ENCODE measurements at places on chromosomes 3 and 15.

GRCh38 chr3:52317208-52318000, 1.3 kb downstream of the DNAH1 start:
- peak; percentile 71 for DNase-seq

DNA sequence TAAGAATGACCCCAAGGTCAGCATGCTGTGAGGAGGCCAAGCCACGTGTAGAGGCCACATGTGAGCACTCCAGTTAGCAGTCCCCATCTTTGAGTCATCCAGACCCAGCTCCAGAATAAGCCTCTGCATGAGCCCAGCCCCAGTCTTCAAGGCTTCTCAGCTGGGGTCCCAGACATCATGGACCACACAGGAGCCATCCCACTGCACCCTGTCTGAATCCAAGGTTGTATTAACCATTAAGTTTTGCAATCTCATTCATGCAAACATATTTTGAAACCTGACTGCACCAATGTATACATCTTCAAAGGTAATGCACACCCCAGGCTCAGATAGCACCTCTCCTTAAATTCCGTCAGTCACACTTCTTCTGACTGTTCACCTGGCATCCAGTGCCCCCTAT, 249.1 kb upstream of the CHRNA7 start:
- DNase-seq: no peak

GRCh38 chr3:152192936-152193672, 75.6 kb upstream of the MBNL1 start:
- no peak for DNase-seq

DNA sequence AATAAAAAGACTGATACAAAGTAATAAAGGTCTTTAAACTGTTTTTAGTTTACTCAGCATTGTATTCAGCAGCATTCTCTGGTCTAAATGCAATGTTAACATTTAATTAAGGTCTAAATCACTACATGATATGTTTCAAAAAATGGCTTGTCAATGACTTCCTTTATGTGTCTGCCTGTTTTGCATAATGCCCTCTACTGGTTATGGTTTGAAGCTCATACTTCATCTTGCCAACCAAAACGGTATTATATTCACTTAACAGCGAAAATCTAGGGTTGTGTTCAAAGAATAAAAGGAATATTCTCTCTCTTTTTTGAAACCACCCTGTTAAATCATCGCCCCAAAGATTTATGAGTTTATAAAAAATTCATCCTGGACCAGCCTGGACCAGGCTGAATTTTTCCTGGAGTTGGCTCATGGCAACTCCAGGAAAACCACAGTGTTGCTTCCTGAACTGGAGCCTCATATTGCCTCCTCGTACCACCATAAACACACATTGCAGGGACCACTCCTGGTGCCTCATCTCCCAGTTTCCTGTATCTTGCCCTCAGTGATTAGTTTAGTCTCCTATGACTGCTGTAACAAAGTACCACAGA, 6.7 kb upstream of the NCEH1 start:
- no peak for DNase-seq

DNA sequence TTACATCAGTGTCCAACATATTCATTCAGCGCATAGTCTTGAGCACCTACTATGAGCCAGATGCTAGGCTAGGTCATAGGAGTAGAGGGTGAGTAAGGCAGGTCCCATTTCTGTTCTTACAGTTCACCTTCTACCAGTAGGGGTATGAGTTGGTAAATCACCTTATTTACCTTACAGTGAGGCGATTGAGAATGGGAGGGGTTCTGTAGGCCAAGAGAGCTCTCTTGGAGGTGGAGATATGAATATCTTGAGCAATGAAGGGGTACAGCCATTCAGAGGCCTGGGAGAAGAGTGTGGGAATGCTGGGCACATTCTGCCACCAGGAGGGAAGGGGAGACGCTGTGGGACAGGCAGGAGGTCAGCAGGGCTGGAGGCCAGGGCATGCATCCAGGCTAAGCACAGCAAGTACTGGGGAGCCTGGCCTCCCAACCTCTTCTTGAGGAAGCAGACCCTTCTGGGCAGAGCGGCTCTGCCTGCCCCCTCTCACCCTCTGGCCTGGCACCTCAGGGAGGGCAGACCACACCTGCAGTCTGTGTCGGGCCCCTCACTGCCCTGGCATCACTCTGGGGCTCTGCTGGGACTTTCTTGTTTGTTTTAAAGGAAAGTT, 123.4 kb downstream of the EEFSEC start:
- no peak for DNase-seq

DNA sequence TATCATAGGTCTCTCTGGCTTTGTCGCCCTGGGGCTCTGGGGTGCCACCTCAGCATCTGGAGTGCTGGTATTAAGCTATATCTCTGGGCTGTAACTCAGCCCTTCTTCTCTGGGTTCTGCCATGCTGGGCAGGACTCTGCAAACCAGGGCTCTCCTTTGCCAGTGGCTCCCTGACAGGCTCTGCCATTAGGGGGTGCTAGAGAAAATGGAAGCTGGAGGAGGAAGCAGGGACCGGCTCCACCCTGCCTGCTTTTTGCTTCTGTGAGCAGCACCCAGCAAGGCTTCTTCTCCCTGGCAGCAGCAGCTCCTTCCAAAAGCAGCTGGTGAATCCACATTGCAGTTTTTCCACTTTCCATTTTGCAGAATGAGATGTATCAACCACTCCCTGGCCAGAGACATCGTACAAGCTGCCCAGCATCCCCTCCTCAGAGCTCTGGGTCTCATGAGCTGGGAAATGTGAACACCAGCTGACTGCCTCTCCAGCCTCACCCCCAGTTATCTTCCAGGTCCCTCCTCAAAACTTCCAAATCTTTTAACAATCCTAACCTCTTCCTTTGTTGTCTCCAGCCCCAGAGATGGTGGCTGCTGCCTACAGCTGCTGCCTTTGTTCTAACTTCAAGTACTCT, 165.0 kb downstream of the ABHD5 start:
- peak; percentile 65 for DNase-seq

GRCh38 chr3:145915787-145916186, 245.2 kb downstream of the PLOD2 start:
- DNase-seq: no peak

GRCh38 chr3:146605106-146605505, at the start of gene PLSCR5:
Gene PLSCR5, minus strand, starts transcription at chr3:146605346. Its CDS starts 134 bp downstream, at chr3:146605212.
- DNase-seq: no peak

GRCh38 chr3:82633319-82633718, 871.9 kb upstream of the GBE1 start:
- DNase-seq: no peak

- no peak for DNase-seq
Observed at GRCh38 chr3:155244216-155244615, 49.3 kb downstream of the STRIT1 start.

- no peak for DNase-seq
Observed at GRCh38 chr3:142218703-142219102, 6.7 kb downstream of the GK5 start.

GRCh38 chr3:42228796-42229195, 37.2 kb downstream of the CCK start:
- no peak for DNase-seq

- DNase-seq: no peak
Observed at GRCh38 chr3:143832433-143832832, 15.8 kb downstream of the SLC9A9 start.

DNA sequence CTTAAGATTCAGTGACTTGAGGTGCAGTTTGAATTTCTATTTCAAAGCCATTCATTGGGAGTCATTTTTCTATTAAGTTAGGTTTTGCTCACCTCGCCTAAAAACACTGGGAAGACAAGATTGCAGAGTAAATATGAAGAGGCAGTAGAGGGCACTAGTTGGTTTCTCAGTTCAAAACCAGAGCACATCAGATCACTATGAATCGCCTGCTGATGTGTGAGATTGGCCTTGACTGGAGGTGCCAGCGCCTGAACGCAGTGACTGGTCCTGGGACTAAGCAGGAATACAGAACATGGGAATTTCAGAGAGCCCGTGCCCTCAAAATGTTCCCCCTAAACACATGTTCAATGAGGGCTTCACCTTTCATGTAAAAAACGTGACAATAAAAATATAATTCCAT, 229.0 kb downstream of the ITPR1 start:
- no peak for DNase-seq

- no peak for DNase-seq
Observed at GRCh38 chr3:31704591-31705179, 172.0 kb downstream of the STT3B start.

DNA sequence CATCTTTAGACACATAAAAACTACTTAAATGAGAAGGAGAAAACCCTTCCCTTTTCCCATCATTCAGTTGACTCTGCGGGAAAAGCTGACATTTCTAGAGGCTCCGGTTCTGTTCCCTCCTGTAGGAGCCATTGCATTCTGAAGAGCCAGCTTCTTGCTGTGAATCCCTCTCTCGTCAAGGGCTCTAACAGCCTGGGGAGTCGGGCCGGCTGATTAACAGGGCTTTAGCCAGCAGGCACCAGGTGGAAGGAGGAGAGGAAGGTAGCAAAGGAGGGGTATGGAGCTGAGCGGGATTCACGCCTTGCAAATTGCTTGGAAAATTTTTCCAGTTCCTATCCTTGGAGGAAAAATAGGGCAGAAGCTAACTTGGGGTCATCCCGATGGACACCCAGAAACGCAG, 108.3 kb upstream of the UBE2E1 start:
- no peak for DNase-seq

- DNase-seq: no peak
Observed at GRCh38 chr3:182470187-182470586, 323.1 kb upstream of the ATP11B start.

- DNase-seq: no peak
Observed at GRCh38 chr3:170829546-170830272, 40.3 kb downstream of the RPL22L1 start.

GRCh38 chr3:188194332-188194731, 40.4 kb downstream of the LPP start:
- no peak for DNase-seq

GRCh38 chr3:72894976-72895552, 7.2 kb downstream of the GXYLT2 start:
- DNase-seq: no peak

DNA sequence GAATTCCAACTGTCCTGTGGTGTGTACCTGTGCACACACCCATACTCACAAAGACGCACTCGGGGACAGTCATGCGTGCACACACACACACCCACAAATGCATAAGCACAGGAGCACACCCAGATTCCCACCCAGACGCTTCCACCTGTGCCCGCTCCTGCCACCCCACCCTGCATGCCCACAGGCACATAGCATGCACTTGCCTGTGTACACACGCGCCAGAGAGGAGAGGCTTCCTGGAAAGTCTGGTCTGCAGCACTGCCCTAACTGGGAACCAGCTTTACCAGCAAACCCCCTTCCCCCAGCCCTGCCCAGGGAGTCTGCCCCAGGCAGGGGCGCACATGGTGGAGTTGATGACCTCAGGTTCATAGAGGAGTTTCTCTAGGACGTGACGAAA, 246.2 kb downstream of the UACA start:
- DNase-seq: no peak

DNA sequence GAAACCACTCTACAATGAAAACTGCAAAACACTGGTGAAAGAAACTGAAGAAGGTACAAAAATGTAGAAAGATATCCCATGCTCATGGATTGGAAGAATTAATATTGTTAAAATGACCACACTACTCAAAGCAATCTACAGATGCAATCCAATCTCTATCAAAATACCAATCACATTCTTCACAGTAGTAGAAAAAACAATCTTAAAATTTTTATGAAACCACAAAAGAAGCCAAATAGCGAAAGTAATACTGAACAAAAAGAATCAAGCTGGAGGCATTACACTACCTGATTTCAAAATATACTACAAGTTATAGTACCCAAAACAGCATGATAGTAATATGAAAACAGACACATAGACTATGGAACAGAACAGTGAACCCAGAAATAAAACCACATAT, 36.9 kb downstream of the TXNRD3 start:
- DNase-seq: no peak

- DNase-seq: no peak
Observed at GRCh38 chr3:132344666-132345280, 27.6 kb downstream of the ACP3 start.

DNA sequence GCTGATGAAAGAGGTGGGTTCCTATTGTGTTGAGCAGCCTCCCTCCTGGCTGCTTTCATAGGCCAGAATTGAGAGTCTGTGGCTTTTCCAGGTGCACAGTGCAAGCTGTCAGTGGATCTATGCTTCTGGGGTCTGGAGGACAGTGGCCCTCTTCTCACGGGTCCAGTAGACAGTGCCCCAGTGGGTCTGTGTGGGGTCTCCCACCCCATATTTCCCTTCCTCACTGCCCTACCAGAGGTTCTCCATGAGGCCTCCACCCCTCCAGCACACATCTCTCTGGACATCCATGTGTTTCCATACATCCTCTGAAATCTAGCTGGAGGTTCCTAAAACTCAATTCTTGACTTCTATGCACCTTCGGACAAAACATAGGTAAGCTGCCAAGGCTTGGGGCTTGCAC, 201.2 kb downstream of the FAM43A start:
- no peak for DNase-seq

- no peak for DNase-seq
Observed at GRCh38 chr3:155026999-155027591, 53.0 kb upstream of the MME start.

DNA sequence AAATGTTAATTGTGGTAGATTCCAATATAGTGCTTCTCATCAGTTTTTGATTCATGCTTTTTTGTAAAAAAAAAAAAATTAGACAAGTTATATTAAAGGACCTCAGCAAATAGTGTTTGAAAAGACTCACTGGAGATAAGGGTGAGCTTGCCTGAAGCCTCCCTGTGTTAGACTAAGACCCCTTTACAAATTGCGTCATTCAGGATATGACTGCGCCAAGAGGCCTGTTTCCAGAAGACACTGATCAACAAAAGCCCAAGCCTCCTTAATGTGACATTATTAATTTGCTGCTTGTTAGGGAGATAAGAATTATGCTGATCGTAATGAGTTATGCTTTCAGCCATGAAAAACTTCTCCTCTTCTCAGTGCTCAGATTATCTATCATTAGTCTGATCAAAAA, 13.0 kb upstream of the DNAJC13 start:
- DNase-seq: no peak

- no peak for DNase-seq
Observed at GRCh38 chr3:130907966-130908365, 14.1 kb downstream of the ATP2C1 start.

GRCh38 chr3:4021162-4021561, 221.9 kb downstream of the LRRN1 start:
- DNase-seq: no peak

GRCh38 chr3:171327441-171328174, 132.6 kb downstream of the TNIK start:
- DNase-seq: no peak

- no peak for DNase-seq
Observed at GRCh38 chr3:12181806-12182205, 23.1 kb upstream of the TIMP4 start.

- no peak for DNase-seq
Observed at GRCh38 chr15:52153900-52154895, 37.0 kb downstream of the GNB5 start.
